Natural killer cell (primary cell): ENCODE measurements at places on chromosomes 1 and 21. TPM values are rescaled to one million over a fixed set of nuclear protein-coding genes. Genes with fewer than 3 reads are reported as not detected.

WDR64 gene
- total RNA-seq: not detected

RCSD1 gene
- 130 TPM for total RNA-seq

FMO2 gene
- not detected for total RNA-seq

DNA sequence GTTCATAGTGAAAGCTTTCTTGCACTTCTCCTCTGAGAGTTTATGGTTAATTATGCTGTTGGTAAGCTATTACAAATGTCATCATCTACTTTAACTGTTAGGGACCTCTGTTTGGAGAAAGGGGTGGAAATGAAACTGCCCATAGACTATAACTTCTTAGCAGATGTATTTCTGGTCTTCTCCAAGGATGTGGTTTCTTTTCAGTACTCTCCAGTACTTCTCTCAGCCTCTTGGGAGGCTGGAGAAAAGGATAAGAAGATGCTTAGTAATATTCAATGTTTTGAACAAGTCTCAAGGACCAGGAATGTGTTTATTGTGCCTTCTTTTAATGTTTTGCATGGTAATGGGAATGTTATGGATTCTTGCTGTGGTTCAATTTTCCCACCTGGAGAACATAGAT is 60.4 kb downstream of the LAMC2 start:
- H3K27me3 ChIP-seq: peaks cover 2% of the 10 kb centered on the region
- no peak for DNase-seq
- no peak overlapping the region for H3K27ac ChIP-seq

- no peaks in the 10 kb centered on the region for H3K36me3 ChIP-seq
- no peak overlapping the region for H3K4me3 ChIP-seq
- DNase-seq: no peak
- H3K4me1 ChIP-seq: no peaks in the 10 kb centered on the region
- H3K27me3 ChIP-seq: no peaks in the 10 kb centered on the region
- H3K27ac ChIP-seq: no peak overlapping the region
Measured at GRCh38 chr1:41192456-41193178, 49.5 kb downstream of the SCMH1 start.

DNA sequence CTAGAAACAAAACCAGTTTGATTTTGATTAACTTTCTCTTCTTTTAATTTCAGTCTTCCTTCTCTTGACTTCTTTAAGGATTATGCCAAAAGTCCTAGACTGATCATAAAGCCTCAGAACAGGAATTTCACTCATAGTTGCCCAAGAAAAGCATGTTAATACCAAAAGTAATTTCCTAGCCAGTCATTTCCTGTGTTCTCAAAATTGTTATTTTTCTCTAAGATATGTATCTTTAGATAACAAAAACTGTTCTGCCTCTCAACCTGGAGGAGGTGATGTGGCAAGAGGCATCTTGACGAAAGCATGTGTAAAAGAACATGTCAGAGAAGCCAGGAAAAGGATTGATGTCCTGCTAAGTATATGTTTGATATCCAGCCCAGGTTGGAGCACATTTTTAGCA is 78.0 kb upstream of the IPO9 start:
- no peak for DNase-seq
- H3K36me3 ChIP-seq: no peaks in the 10 kb centered on the region
- no peak overlapping the region for H3K27ac ChIP-seq
- no peaks in the 10 kb centered on the region for H3K27me3 ChIP-seq

- H3K4me1 ChIP-seq: no peaks in the 10 kb centered on the region
- H3K4me3 ChIP-seq: no peak overlapping the region
- H3K27ac ChIP-seq: no peak overlapping the region
- DNase-seq: no peak
Measured at GRCh38 chr1:3133686-3134085, 64.7 kb downstream of the PRDM16 start.

DNA sequence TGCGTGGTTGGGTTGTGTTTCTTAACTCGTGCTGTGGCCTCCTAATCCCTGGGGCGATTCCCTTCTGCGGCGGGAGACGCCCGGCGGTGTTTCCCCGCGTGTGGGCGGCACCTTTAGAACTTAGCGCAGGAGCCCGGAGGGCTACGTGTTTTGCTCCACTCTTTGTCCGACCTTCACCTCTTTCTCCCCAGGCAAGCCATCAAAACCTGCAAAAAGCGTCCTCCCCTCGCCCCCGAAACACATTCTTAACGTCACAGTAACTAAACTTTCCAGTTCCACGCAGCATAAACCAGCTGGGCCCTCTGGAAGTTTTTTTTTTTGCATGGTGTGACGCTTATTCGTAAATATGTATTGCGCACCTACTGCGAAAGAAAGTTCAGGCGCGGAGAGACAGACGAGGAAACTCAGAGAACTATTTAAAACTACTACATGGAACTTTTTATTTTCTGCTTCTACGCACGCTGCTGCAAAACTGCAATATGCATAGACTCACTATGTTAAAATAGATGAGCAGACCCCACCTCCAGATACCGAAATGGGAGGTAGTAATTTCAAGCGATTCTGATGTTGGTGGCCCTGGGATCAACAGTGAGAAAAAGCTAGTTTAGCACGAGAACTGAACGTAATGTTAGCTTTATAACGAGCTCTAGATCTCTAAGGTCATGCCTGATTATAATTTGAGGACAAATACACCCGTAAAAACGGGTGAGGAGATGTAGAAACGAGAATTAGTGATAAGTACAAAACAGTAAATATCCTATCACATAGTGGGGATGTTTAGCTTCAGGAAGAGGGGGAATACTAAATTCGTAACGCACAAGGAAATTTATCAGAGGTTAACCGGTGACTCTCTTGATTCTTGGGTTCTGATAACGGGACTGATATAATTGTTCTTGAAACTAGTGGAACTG is 920 bp downstream of the MTR start:
- peaks cover 8% of the 10 kb centered on the region for H3K4me1 ChIP-seq
- H3K27me3 ChIP-seq: no peaks in the 10 kb centered on the region
- peak overlapping the region; percentile 96 for H3K4me3 ChIP-seq
- peak overlapping the region; percentile 96 for H3K27ac ChIP-seq
- peak; percentile 89 for DNase-seq
- H3K36me3 ChIP-seq: no peaks in the 10 kb centered on the region

- no peak overlapping the region for H3K27ac ChIP-seq
- H3K36me3 ChIP-seq: no peaks in the 10 kb centered on the region
- H3K4me3 ChIP-seq: no peak overlapping the region
Measured at GRCh38 chr1:54567961-54568360, 19.9 kb downstream of the ACOT11 start.

- no peak for DNase-seq
- H3K4me1 ChIP-seq: peaks cover 47% of the 10 kb centered on the region
- H3K27ac ChIP-seq: peak overlapping the region; percentile 86
- no peaks in the 10 kb centered on the region for H3K27me3 ChIP-seq
- peak overlapping the region; percentile 77 for H3K4me3 ChIP-seq
Measured at GRCh38 chr1:221740369-221740992, 1.4 kb downstream of the DUSP10 start.
